ENCODE measurements at places on chromosomes 12 and 14.
A peak's percentile ranks its signal among the peaks of the same experiment; 100 is the strongest.

- DNase-seq, result no peak
Observed at GRCh38 chr12:27618836-27619235, 77.4 kb upstream of the REP15 start.

DNA sequence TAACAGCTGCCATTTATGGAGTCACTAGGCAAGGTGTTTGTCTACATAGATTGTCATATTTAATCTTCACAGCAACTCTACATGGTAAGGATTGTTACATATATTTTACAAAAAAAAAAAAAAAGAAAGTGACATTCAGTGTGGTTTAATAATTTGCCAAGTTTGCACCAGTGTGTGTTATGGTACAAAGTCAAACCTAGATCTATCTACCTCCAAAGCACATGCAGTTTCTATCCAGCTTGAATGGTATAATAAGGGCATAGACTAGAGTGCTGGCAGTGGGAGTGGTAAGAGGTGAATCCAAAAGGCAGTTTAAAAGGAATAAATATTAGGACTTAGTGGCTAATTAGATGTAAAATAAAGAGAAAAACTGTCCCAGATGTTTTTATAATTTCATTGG lies 66.2 kb upstream of the PCNX4 start:
- no peak for DNase-seq

DNA sequence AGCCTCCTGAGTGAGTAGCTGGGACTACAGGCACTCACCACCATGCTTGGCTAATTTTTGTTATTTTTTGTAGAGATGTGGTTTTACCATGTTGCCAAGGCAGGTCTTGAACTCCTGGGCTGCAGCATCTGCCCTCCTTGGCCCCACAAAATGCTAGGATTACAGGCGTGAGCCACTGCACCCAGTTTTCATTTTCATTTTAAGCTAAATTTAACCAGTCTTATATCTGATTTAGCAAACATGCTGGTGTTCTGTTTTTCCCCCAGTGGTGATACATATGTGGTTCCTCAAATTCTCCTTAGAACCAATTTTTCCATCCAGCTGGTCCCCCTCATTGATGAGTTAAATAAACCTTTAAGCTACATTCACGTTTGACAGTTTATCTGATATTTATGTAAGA lies 43.8 kb upstream of the BICD1 start:
- DNase-seq, result no peak

DNA sequence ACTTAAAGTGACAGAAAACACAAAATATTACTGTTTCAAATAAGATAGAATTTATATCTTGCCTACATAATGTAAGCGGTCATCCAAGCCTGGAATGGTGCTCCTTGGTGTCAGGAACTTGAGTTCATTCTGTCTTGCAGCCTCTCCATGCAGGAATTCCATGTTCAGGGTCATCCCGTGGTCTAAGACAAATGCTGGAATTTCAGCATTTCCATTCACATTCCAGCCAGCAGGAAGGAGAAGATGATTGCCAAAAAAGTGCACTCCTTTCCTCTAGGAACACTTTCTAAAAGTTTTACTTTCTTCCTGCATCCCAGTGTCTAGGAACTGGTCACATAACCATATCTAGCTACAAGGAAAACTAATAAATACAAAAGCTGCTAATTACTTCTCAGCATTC lies 106.3 kb downstream of the PTPRO start:
- DNase-seq, result no peak

DNA sequence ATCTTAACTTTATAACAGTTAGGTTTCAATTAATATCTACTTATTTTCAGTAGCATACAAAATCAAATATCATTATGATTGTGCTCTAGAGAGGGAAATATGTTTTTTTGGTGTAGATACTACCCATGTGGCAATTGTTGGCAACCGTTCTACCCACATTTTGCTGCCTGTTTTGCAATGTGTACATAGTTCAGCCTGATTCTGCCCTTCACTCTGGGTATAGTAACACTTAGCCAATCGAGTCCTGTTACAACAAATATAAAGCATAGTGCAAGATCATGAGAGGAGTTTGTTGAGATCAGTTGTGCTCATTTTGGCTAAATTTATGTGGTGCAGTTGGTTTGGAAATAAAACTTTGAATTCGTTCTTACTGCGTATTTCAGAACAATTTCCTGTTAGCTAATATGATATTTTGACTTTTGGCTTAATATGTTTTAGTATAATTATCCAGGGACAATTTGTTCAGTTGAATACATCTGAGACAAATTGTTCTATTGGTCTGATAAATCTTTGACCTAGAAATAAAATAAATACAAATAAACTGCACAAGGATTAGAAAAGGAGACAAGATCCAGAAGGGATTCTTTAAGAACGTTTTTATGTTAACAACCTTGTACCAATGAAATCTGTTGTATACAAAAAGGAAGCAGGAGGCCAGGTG lies 76.9 kb downstream of the ATF7IP start:
- no peak for DNase-seq

GRCh38 chr14:63504648-63505047 lies 38.5 kb downstream of the PPP2R5E start:
- no peak for DNase-seq

- no peak for DNase-seq
Observed at GRCh38 chr12:74365178-74365964, 172.3 kb upstream of the ATXN7L3B start.

DNA sequence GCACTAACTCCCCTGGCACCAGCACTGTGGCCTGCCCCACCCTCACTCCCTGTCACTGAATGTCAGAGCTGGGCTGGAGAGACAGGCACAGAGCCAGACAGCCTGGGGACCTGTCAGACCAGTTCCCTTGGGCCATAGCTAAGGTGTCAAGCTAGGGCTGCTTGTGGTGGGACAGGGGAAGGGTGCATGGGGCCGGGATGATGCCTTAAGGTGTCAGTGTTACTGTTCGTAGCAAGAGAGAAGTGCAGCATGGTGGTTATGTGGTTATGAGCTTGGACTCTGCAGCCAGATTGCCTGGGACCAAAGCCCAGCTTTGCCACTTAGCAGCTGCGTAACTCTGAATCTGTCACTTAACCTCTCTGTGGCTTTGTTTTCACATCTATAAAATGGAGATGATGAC lies 3.8 kb downstream of the RAPGEF3 start:
- no peak for DNase-seq

- DNase-seq, result no peak
Observed at GRCh38 chr12:130658145-130658911, 57.8 kb downstream of the RIMBP2 start.

DNA sequence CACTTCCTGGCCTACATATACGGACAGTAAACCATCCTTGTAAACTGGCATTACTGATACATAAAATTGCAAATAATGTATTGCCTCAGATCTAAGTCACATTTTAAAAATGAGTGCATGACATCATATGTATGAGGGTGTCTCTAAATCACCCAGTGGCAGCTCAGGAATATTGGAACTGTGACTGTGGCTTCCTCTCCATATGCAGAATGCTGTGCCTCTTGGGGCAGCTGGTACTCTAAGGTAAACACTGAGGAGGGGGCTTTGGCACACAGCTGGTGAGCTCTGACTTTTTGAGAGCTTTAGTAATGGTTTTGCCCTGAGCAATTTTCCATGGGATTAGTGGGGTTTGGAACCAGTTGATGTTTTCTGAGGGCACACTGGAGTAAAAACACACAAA lies 263.7 kb downstream of the BMP4 start:
- DNase-seq, result no peak

DNA sequence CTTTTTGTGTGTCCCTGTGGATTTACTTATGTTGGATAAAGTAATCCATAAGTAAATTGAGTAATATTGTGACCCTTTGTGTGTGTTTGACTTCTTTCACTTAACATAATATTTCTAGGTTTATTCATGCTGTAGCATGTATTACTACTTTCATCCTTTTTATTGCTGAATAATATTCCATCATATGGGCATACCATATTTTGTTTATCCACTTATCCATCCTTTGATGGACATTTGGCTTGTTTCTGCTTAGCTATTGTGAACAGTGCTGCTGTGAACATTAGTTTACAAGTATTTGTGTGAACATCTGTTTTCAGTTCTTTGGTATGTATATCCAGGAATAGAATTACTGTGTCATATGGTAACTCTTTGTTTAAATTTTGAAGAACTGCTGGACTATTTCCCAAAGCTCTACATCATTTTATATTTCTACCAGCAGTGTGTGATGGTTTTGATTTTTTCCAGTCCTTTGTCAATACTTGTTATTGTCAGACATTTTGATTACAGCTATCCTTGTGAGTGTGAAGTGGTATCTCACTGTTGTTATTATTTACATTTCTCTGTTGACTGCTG lies 25.2 kb downstream of the G2E3 start:
- DNase-seq, result no peak

DNA sequence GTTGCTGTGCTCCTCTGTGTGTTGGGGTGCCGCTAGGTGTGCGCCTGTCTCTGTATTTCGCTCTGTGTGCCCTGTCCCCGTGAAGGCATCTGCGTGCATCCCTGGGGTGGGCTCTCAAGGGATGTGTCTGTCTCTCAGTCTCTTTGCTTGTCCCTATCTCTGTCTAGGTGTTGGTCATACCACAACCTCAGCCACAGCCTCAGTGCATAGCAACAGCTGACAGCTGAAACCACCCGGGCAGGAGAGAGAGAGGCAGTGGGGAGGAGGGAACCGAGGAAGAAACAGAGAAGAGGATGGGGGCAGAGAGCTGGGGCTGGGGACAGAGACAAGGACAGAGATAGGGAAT lies 953 bp upstream of the NXPH4 start:
- no peak for DNase-seq

DNA sequence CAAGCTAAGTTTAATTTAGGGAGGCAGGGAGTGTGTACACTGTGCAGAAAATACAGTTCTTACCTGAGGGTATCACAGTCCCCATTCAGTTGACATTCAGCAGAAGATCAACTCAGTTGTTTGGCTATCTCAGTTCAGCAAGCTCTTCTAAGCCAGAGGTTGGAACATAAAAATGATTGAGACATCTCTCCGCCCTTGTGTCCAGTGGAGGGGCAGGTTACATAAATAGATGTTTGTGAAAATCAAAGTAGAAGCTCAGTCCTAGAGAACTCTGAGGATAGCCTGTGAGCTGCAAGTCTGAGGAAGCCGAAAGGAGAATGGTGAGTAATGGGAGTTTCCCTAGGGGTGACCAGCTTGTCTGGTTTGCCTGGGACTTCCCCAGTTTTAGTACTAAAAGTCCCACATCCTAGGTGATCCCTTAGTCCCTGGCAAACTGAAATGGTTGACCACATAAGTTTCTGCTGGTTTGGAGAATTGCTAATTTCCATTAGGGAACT lies 251.4 kb upstream of the ATP2B1 start:
- DNase-seq, result no peak

DNA sequence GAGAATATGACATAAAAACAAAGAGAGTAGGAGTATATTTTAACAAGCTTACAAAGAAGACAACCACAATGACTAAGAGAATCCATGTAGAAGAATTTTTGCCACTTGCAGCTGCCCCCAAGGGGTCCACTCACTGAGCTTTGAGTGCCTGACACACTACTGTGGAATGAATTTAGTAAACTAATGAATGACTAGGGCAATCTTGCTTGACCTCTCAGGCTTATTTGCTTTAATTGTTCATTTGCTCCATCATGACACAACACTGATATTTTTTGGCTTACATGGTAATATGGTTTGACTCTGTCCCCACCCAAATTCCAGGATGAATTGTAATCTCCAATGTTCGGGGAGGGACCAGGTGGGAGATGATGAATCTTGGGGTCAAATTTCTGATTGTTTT lies 249.1 kb upstream of the FAR2 start:
- DNase-seq, result no peak

- DNase-seq, result no peak
Observed at GRCh38 chr14:67875175-67876006, 55.8 kb downstream of the RAD51B start.

GRCh38 chr14:106395456-106396050 lies 869.2 kb downstream of the TMEM121 start:
- DNase-seq, result no peak

GRCh38 chr12:32603071-32603470 lies 76.0 kb upstream of the DNM1L start:
- no peak for DNase-seq

DNA sequence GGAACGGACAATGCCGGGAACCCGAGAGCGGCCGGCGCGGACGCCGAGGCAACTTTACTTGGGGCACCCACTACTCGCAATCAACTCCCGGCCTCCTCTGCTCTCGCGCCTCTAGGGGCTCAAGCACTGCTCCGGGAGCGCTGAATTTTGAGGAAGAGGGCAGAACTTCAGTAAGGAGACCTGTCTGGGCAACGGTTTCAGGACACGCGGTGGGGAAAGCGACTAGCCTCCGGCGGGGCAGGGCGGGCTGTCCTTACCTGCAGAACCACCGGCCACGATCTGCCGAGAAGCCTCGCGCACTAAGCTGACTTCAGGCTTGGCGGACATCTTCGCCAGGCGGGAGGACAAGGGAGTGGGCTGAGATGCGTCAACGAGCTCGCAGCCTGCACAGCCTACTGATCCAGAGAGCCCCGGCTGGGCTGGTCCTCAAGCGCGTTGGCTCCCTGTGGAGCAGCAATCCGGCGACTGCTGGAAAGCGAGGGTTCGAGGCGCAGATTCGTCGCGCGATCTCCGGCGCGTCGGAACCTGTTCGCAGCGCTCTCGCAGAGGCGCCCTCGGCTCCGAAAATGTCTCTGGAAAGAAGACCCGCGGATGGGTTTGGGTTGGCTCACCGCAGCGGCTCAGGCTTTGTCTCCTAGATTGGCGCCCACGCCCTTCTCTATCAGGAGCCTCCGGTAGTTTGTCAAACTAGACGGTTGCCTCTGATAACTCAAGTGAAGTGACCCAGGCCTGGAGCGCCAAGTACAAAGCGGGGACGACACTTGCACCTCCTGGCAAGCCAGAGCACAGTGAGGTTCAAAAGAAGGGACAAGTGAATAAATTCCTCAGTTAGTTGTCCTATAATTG lies at the start of gene SLC25A21:
SLC25A21 (minus strand) TSS at position 583 of the 846 bp plus-strand sequence.
- DNase-seq, result no peak

DNA sequence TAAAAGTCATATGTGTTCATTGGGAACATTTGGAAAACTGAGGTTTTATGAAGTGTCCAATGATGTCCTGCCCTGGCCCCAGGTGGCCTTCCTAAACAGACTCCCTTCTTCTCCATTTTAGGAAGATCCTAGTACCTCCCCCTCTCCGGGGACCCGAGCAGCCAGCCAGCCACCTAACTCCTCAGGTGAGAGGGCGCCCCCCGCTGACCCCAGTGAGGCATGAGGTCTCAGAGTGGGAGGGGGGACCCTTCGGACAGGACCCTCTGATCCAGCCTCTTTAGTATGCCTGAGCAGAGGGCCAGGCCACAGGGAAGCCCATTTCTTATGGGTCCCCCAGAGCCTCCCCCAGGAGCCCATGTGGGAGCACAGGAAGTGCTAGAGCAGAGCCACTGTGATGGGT lies 23.7 kb downstream of the DEGS2 start:
- DNase-seq, result no peak

DNA sequence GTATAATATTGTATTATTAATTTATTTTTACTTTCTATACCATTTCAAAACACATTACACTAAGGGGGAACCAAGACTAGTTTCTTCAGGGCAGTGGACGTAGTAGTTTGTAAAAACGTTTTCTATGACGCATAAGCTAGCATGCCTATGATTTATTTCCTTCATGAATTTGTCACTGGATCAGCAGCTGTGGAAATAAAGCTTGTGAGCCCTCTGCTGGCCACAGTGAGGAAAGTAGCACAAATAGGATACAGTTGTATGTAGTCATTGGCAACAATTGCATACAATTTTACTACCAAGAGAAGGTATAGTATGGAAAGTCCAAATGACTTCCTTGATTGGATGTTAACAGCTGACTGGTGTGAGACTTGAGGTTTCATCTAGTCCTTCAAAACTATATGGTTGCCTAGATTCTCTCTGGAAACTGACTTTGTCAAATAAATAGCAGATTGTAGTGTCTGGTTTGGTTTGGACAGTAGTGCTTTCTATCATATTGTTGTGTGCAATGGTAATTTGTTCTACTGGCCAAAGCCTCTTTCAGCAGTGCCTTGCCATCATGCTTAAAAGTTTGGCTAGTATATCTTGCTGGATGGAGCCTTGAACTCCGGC lies 24.3 kb upstream of the PLEKHD1 start:
- DNase-seq, result peak; percentile 32
